Hippocampal formation (tissue), 2 donors: ENCODE measurements at places on chromosomes 1 and 21.
A peak's percentile ranks its signal among the peaks of the same experiment; 100 is the strongest.

DNA sequence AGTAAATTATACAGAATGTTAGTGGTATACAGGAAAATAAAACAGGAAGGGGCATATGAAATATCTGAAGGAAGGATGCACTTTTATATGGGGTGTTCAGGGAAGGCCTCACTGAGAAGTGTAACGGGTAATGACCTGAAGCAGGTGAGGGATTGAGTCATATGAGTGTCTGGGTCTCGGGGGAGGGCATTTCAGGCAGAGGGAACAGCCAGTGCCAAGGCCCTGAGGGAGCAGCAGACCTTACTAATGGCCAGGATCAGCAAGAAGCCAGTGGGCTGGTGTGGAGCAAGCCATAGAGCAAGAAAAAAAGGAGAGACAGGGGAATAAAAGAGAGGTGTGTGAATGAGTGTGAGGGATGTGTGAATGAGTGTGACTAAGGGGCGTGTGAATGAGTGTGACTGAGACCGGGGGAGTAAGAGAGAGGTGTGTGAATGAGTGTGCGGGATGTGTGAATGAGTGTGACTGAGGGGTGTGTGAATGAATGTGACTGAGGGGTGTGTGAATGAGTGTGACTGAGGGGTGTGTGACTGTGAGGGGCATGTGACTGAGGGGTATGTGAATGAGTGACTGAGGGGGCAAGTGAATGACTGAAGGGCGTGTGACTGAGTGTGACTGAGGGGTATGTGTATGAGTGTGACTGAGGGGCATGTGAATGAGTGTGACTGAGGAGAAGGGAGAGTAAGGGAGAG is 107.2 kb downstream of the GLIS1 start:
- no peak for DNase-seq

DNA sequence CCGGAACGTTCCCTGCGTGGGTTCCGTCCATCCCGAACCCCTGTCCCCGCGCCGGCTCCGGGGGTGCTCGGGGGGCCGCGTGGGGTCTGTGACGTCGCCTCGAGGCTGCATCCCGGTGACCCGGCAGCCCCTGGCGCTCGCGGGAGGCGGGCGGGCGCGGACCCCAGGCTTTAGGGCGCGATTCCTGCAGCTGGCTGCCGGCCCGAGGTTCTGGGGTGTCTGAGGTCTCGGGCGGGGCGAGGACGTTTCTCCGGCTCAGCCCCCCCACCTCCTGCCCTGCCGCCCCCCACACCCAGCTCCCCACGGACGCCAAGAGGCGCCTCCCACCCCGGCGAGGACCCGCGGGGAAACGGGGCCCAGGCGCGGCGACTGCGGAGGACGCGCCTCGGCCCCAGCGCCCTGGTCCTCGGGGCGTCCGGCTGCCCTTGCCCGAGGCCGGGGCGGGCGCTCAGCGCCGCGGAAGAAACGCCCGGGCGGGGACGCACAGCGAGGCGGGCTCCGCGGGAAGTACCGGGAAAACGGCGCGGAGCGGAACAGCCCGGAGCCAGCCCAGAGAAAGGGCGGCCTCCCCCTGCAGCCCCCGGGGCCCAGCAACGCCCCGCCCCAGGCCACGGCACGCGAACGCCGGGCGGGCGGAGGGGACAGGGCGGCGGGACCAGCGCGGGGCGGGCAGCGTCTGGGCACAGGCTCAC is 1.3 kb upstream of the PCBP3 start:
- DNase-seq: no peak

DNA sequence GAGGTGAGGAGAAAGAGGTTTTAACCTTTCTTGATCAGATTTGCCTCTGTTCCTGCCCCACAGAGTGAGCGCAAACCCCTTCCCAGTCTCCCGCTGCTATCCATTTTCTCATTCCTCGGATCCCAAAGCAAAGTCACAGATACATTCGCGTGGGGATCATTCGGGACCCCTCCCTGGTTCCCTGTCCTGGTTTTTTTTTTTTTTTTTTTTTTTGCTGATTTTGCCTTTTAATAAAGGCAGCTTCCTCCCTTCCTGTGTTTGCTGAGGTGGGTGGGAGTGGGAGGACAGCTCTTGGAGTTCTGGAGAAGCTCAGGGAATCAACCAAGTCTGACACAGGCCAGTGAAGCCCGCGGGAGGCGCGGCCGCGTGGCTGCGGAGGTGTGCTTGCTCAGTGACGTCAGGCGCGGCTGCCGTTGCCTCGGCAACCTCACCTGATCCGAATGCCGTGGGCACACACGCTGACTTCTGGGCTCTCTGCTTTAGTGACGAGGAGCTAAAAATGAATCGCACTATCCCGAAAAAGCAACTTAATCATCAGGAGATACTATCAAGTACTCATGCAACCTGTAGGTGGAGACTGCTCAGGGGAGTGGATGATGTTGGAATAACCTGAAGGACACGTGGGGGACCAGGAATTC is 106.4 kb downstream of the TBX19 start:
- no peak for DNase-seq

- DNase-seq: no peak
These were observed 231.2 kb upstream of the USP24 start for GRCh38 chr1:55446351-55446750.

DNA sequence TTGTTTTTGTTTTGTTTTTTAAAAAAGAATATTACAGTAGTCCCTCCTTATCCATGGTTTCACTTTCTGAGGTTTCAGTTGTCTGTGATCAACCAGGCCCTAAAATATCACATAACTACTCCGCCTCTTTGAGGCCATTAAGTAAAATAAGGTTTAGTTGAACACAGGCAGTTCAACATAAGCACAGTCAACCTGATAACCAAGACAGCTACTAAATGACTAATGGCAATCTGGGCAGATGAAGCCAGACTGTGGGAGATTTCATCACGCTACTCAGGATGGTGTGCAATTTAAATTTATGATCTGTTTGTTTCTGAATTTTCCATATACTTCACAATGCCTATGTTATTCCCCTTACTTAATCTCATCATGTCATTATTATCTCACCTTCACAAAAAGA is 30.1 kb downstream of the LDLRAD1 start:
- DNase-seq: no peak

DNA sequence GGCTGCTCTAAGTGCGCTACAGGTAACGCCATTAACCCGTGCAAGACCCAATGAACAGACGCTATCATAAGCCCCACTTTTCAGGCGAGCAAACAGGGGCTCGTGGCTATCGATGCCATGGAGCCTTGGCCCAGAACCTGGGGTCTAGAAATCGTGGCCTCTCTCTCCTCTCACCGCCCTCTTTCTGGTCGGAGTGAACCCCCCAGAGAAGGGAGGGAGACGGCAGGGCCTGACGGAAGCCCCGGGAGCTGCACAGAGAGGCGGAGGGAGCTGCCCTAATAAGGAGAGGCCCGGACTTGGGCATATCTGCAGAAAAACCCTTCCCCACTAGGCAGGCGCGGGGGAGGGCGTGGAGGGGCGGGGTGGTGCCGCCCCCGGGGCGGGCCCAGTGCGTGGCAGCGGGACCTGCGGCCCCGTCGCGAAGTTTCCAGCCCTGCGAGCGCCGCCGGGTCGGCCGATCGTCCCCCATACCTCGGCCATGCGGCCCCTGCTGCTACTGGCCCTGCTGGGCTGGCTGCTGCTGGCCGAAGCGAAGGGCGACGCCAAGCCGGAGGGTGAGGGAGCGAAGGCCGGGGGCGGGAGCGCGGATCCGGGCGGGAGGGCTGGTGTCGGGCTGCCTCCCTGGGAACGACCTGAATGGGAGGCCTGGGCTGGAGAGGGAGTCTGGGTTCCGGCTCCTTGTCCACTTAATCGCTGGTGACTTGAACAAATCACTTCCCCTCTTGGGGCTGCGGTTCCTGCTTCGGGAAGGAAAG is at the start of gene PLOD1:
TSS of gene PLOD1 (plus strand) at position 416 of the 755 bp plus-strand sequence. CDS start at position 479, 63 bp downstream.
- peak; percentile 79 for DNase-seq

DNA sequence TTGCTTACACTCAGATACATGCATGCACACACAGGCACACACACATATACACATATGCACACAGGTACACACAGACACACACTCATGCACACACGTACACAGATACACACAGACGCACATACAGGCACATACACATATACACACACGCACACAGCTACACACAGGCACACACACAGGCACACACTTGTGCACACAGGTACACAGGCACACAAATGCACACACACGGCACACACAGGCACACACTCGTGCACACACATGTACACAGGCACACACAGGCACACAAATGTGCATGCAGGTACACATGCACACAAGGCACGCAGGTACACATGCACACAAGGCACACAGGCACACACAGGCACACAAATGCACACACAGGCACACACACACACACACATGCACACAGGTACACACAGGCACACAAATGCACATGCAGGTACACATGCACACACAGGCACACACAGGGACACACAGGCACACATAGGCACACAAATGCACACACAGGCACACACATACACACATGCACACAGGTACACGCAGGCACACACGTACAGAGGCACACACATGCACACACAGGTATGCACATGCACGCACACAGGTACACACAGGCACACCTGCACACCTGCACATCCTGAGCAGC is 110.0 kb downstream of the WDR4 start:
- DNase-seq: no peak

DNA sequence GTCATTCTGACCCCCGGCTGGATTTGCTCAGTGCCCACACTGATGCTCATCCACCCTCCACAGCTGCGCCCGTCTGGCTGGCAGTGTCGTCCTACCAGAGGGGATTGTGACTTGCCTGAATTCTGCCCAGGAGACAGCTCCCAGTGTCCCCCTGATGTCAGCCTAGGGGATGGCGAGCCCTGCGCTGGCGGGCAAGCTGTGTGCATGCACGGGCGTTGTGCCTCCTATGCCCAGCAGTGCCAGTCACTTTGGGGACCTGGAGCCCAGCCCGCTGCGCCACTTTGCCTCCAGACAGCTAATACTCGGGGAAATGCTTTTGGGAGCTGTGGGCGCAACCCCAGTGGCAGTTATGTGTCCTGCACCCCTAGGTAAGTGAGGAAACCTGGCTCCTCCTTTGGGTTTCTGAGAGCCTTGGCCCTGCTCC is 5.7 kb upstream of the EFNA4 start:
- no peak for DNase-seq

DNA sequence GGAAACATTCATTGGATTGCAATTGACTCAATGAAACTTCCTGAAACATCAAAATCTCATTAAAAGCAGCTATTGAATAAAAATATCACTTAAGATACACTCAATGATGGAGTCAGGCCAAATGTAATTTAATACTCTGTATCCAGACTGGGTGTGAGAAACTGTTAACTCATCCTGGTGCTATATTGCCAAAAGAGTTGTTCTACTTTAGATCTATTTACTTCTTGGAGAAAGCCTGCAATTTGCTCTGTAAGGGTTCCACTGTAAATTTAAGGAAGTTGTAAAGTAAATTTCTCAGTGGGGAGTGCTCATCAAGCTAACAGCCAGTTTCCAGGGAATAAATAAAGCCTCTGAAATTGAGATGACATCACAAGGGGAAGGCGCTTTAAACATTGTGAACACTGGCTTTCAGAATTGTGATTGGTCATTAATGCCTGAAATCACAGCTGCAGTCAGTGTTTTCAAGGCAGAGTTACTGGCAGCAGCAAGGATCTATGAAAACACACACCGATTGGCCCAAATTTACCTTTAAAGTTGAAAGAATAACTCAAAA is 91.4 kb downstream of the OLFM3 start:
- DNase-seq: no peak

DNA sequence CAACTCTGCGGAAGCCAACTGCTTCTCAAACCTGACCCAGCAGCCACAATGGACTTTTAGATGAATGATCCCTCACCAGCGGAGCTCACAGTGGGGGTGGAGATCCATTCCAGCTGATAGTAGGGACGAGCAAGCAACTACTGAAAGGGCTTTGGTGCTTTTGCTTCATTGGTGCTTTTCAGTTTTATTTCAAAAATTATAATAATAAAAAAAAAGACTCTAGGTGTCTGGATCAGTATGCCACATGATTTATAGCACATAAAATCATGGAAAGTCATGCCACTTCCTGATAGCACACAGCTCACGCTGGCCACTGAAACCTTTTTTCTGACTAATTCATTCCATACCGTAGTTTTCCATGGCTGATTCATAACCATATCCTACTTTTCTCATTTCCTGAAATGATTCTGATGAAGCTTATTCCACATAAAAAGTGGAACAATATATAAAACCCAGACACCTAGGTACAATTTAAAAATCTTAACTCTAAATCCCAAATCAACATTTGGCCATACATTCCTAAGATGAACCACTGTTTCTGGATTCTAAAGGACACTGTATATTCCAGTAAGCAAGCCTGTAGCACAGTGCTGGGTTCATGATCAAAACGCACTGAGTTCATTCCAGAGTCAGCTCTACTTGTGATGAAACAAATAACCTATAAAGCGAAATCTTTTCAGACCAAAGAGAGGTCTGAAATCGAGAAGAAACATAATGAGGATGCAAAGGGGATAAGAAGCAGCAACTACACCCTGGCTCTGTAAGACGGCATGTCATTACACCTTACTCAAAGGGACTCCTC is 41.3 kb upstream of the KCNE1 start:
- no peak for DNase-seq

DNA sequence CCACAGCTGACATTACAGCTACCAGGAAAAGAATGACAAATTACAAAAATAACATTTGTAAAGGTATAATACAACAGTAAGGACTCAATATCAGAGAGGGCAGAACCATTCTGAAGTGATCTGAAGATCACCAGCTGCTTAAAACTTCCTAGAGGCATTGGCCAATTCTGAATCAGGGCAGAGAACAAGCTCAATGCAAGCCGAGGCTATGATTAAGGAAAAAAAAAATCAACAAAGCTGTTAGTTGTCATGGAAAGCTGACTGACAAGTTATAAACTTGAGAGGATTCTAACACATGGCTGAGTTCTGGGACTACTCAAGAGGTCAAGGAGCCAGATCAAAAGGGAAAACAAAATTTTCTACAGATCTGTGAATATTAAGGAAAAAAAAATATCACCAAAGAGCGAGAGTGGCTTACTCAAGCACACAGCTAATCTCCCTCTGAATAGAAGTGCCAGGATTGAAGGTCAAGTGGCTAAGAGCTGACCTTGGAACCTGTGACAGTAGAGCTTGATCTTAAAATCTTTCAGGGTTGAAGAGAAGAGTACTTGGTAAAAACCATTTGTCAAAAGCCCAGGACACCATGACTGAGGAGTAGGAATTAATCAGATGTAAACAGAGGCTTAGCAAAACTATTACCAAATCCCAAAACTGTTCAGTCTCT is 383.4 kb downstream of the USP25 start:
- no peak for DNase-seq

- no peak for DNase-seq
These were observed 245.9 kb upstream of the SGIP1 start for GRCh38 chr1:66288048-66288447.

GRCh38 chr1:248823517-248824001 is 2.2 kb downstream of the SH3BP5L start:
- DNase-seq: no peak

DNA sequence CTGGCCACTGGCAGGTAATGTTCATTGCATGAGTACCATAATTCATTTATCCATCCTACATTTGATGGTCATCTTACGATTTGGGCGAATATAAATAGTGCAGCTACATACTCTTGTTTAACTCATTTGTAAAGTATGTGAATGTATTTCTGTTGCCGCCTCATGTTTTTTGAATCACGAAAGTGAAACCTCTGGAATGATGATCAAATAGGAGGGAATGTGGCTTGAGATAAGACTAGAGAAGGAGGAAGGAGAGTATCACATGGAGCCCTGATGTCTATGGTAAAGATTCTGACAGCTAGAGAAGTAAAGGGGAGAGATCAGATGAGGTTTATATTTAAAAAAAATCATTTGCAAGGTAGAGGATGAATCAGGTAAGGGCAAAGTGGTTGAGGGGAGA is 8.0 kb downstream of the MRPS14 start:
- DNase-seq: no peak

GRCh38 chr1:165928075-165928731 is 100.8 kb downstream of the UCK2 start:
- DNase-seq: peak; percentile 10
